ENCODE measurements at places on chromosomes 1 and 21. TPM values are rescaled to one million over a fixed set of nuclear protein-coding genes. Genes with fewer than 3 reads are reported as not detected.

Gene THEM5
- total RNA-seq, result not detected

Gene LGR6
- total RNA-seq, result 0.74 TPM

Gene AGO4
- 2.3 TPM for total RNA-seq

Gene FCRL6
- total RNA-seq, result not detected

Gene AIM2
- total RNA-seq, result not detected

Gene DESI2
- 35.4 TPM for total RNA-seq

Gene GPA33
- total RNA-seq, result not detected

Gene SV2A
- total RNA-seq, result 0.06 TPM

Gene CCT8
- total RNA-seq, result 162 TPM

Gene TAL1
- total RNA-seq, result not detected

Gene IKBKE
- 8.0 TPM for total RNA-seq

Gene CD5L
- not detected for total RNA-seq

Gene RIMKLA
- 1.1 TPM for total RNA-seq

Gene CHI3L2
- not detected for total RNA-seq

Gene SPRR2F
- total RNA-seq, result not detected

Gene BLACAT1
- total RNA-seq, result 0.05 TPM

Gene PIGR
- not detected for total RNA-seq

Gene ZBTB7B
- total RNA-seq, result 28.7 TPM

Gene CLDN17
- not detected for total RNA-seq

Gene KCNJ9
- not detected for total RNA-seq

Gene TNFRSF1B
- total RNA-seq, result 0.45 TPM

Gene MYCL
- 1.4 TPM for total RNA-seq

Gene BRWD1
- total RNA-seq, result 11.7 TPM

Gene CFHR4
- total RNA-seq, result not detected

Gene AMY1B
- total RNA-seq, result not detected

Gene RASSF5
- total RNA-seq, result 1.3 TPM

Gene LINGO4
- not detected for total RNA-seq

Gene RSPH1
- 0.91 TPM for total RNA-seq

Gene TNNT2
- total RNA-seq, result not detected

Gene SYT6
- total RNA-seq, result 0.48 TPM

Gene HSPB7
- not detected for total RNA-seq

Gene FCRL2
- not detected for total RNA-seq

Gene FLG2
- not detected for total RNA-seq

Gene TRAF3IP3
- not detected for total RNA-seq

Gene FCER1G
- total RNA-seq, result not detected

Gene C4BPA
- 0.55 TPM for total RNA-seq

Gene TCEA3
- 0.33 TPM for total RNA-seq

Gene TP53BP2
- 19.0 TPM for total RNA-seq

Gene GALE
- 69.6 TPM for total RNA-seq

Gene F11R
- total RNA-seq, result 59.7 TPM

Gene LAMB3
- 20.2 TPM for total RNA-seq

Gene ABCG1
- total RNA-seq, result 2.6 TPM

Gene TMEM82
- total RNA-seq, result not detected

Gene NKAIN1
- 1.1 TPM for total RNA-seq

Gene FAM3B
- not detected for total RNA-seq

Gene ATP5PB
- 231 TPM for total RNA-seq

Gene NUF2
- 30.8 TPM for total RNA-seq

Gene IFNLR1
- 1.5 TPM for total RNA-seq

Gene SYPL2
- 0.13 TPM for total RNA-seq

Gene TNNI3K
- total RNA-seq, result not detected

Gene OR6N1
- not detected for total RNA-seq

Gene PRAMEF10
- total RNA-seq, result not detected

Measured in A549 treated with RU486 at 1 μM for 4 hours (cell line).